ENCODE measurements at places on chromosomes 6 and 20.

DNA sequence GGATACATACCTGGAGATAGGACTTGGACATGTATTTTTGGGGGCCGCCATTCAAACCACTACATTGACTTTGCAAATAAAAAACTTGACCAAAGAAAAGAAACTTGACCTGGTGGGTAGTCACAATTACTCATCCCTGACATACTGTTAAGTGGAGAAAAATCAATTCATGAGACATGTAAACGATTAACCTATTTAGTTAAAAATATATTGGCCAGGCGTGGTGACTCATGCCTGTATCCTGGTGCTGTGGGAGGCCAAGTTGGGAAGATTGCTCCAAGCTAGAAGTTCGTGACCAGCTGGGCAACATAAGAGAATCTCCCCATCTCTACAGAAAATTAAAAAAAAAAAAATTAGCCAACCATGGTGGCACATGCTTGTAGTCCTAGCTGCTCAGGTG lies 2.5 kb upstream of the SRSF12 start:
- no peak for DNase-seq

DNA sequence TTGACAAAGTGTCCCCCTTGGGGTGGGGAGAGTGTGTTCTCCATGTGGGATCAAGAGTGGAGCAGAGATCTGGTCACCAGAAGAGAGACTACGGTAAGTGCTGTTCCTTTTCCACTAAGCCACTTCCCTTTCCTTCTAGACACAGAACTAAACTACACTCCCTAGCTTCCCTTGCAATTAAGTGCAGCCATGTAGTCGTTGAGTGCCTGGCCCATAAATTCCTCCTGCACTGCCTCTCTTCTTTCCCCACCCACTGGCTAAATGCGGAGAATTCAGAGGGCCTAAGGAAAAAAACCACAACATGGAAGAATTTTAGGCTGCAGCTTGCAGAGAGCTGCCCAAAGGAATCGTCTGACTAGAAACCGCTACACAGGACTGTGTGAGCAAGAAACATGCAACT lies 1.5 kb downstream of the WDR27 start:
- no peak for DNase-seq

DNA sequence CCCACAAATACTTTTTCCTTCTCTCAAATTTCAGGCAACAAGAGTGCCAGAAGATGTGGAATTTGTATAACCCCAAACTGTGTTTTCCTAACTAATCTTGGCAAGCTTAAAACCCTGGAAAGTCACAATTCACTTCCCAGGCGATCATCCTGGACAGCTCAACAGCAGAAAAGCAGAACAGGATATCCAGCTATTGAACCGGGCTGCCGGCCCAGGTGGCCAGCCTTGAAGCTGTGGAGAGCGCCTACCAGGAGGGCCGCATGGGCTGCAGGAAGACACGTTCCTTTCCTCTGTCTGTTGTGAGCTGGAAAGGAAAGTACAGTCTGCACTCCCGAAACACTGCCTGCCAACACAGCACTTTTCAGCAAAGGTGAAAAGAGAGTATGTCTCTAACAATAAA lies 719.7 kb upstream of the MARCKS start:
- DNase-seq: no peak

DNA sequence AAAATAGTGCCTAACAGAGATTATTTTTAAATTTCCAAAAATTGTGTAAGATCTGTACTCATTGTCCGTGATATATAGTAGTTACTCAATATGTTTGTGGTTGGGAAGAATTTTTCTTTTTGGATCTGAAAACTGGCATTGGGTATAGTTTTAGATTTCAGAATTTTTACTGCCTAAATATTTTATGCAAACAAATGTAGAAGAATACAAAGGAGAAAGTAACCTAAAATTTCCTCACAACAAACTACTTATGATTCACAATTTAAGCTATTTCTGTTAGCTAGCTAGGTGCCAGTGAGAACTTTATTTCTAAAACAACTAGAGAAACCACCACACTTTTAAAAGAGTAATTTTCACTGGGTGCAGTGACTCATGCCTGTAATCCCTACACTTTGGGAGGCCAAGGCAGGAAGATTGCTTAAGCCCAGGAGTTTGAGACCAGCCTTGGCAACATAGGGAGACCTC lies 38.8 kb downstream of the SESN1 start:
- no peak for DNase-seq

DNA sequence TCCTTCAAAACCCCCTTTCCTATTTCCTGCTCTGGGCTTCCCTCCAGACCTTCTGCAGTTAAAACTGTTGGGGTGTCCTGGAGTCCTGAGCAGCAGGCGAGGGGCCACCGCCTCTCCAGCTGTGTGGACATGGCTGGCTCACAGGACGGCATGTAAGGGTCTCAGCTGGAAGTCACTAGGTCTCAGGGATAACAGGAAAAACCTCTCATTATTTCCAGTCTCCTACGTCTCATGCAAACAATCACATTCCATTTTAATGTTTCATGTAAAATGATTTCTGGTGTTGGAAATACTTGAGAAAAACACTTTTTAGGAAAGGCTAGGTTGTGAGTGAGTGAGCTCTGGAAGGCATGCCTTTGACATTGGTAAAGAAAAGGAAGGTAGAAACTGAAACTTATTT lies 158.7 kb downstream of the SCML4 start:
- no peak for DNase-seq

GRCh38 chr6:42182101-42182500 lies 8.9 kb downstream of the GUCA1A start:
- no peak for DNase-seq
